ENCODE measurements at places on chromosomes 12 and 14. TPM values are rescaled to one million over a fixed set of nuclear protein-coding genes. Genes with fewer than 3 reads are reported as not detected.

Gene HSPB8
- 3.0 TPM for polyA plus RNA-seq

- H3K4me3 ChIP-seq: no peak overlapping the region
- DNase-seq: no peak
- no peaks in the 10 kb centered on the region for H3K36me3 ChIP-seq
- H3K4me1 ChIP-seq: no peaks in the 10 kb centered on the region
These were observed 201.2 kb downstream of the SLC41A2 start for GRCh38 chr12:104756901-104757300.

GRCh38 chr12:3213188-3213587, 136.0 kb downstream of the TSPAN9 start:
- no peak overlapping the region for H3K4me3 ChIP-seq
- H3K27ac ChIP-seq: no peak overlapping the region
- H3K36me3 ChIP-seq: peaks cover 3% of the 10 kb centered on the region
- no peak for DNase-seq

- no peaks in the 10 kb centered on the region for H3K27me3 ChIP-seq
- H3K4me1 ChIP-seq: no peaks in the 10 kb centered on the region
- no peak for DNase-seq
- H3K27ac ChIP-seq: no peak overlapping the region
- peaks cover 5% of the 10 kb centered on the region for H3K36me3 ChIP-seq
- no peak overlapping the region for H3K4me3 ChIP-seq
These were observed 220.2 kb downstream of the ANO6 start for GRCh38 chr12:45435945-45436710.

DNA sequence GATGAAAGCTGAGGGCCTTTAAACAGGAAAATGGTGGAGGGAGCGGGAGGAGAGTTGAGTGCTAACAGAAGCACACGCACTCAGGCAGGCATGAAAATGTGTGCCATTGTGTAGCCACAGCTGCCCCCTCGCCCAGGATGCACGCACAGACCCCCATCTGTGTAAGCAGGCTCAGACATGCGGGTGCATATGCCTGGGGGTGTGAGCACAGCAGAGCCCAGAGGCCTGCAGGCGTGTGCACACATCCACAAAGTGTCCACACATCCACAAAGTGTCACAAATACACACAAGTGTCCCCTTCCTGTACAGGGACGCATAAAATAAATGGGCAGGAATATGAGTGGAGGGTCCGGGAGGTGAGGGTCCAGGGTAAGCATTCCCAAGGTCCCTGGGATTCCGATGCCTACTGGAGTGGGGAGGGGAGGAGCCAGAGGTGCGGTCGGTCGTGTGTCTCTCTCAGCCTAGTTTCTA, 805 bp upstream of the KRT7 start:
- no peaks in the 10 kb centered on the region for H3K36me3 ChIP-seq
- H3K27ac ChIP-seq: peak overlapping the region; percentile 79
- H3K4me3 ChIP-seq: no peak overlapping the region
- DNase-seq: no peak
- H3K27me3 ChIP-seq: no peaks in the 10 kb centered on the region

DNA sequence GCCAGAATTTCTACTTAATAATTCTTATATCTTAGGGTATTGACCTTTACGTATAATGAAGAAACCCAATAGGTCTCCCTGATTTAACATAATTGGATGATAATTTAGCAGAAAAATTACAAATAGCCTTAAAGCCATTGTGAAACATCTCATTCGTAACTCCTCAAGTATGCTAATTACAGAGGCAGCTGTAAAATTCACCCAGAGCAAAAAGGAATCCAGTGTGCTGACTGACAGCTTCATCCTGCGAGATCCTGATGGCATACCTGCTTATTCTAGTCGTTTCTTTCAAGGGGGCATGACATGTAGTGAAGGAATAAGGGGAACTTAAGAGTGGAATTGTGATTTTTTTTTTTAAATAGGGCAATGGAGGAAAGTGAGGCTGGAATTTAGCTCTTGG, 291.5 kb downstream of the FUT8 start:
- no peaks in the 10 kb centered on the region for H3K4me1 ChIP-seq
- no peak for DNase-seq
- H3K27ac ChIP-seq: no peak overlapping the region

Measured in keratinocyte (primary cell).